ENCODE measurements at places on chromosomes 13 and 19.

- no peak for DNase-seq
These were observed 29.3 kb downstream of the SERP2 start for GRCh38 chr13:44402899-44403445.

GRCh38 chr13:111152844-111153243 lies 37.7 kb downstream of the ARHGEF7 start:
- peak; percentile 72 for DNase-seq

DNA sequence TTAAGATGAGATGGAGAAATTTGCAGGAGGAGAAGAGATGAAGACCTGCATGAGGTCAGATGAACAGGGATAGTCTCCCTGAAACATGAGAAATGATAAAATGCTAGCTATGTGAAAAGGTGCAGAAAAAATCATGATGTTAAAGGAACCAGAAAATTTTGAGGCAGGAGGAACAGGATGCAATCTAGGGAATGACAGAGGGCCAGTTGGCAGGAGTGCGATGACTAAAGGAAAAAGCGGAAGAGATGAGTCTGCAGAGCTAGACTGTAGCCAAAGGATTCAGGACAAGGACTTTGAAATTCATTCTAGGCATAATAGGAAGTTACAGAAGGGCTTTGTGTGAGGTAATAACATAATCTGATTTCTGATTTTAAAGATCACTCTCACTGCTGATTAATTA lies 77.9 kb downstream of the TRPC4 start:
- DNase-seq: no peak

DNA sequence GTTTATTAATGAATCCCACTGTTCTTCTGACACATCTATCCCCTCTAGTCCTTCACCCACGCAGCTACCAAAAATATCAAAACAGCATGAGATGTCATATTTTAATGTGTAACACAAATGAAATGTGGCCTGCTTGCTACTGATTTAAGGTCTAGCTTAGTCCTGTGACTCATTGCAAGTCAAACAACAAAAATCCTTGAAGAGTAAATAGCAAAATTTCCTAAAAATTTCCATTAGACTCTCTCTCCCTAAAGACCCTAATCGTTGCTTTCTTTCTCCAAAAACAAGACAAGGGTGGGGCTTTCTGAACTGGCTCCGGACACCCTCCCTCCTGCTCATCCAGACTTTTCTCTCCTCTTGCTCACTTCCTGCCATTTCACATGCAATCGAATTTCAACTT lies 99.9 kb upstream of the IPO5 start:
- no peak for DNase-seq

DNA sequence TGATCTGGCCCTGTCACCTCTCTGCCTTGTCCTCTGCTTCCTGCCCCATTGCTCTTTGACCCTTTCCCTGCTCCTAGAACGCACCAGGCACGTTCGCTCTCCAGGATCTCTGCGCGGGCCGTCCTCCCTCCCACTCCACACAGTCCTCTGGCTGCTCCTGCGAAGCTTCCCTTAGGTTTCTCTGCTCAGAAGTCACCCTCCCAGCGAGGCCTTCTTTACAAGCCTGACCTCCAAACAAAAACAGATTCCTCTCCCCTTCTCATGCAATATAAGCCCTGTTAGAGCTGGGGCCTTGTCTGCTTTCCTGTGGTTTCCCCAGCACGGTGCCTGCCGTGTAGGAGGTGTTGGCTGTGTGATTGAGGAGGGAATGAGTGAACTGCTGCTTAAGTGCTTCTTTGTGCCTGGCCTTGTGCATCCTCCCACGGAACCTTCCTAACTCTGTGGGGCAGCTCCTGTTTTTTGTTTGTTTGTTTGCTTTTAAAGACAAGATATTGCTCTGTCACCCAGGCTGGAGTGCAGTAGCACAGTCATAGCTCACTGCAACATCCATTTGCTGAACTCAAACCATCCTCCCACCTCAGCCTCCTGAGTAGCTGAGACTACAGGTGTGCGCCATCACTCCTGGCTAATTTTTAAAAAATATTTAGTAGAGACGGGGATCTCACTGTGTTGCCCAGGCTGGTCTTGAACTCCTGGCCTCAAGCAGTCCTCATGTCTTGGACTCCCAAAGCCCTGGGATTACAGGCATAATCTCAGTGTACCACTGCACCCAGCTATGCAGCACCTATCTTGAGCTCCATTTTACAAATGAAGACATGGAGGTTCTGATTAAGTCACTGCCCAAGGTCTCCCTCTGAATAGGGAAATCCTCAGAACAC lies 82.0 kb downstream of the SIPA1L3 start:
- no peak for DNase-seq
